ENCODE measurements at places on chromosomes 11 and 22.

GRCh38 chr11:78586452-78587046 is 11.9 kb upstream of the NARS2 start:
- DNase-seq = no peak

DNA sequence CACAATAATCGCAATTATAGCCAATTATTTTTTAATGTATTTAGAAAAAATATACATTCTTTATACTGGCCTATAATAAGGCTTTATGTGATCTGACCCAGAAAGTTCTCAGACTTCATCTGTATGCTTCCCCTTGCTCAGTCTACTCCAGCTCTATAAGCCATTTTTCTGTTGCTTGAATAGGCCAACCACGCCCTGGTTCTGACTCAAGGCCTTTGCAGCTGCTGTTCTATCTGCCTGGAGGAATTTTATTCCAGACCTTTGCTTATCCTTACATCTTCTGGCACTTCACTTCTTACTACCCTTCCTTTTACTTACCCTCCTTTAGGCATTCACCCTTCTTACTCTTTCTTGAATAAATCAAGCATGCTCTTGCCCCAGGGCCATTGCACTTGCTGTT is 54.9 kb upstream of the PDE3B start:
- no peak for DNase-seq

- DNase-seq = no peak
Measured at GRCh38 chr11:89529626-89530380, 38.6 kb upstream of the NOX4 start.

DNA sequence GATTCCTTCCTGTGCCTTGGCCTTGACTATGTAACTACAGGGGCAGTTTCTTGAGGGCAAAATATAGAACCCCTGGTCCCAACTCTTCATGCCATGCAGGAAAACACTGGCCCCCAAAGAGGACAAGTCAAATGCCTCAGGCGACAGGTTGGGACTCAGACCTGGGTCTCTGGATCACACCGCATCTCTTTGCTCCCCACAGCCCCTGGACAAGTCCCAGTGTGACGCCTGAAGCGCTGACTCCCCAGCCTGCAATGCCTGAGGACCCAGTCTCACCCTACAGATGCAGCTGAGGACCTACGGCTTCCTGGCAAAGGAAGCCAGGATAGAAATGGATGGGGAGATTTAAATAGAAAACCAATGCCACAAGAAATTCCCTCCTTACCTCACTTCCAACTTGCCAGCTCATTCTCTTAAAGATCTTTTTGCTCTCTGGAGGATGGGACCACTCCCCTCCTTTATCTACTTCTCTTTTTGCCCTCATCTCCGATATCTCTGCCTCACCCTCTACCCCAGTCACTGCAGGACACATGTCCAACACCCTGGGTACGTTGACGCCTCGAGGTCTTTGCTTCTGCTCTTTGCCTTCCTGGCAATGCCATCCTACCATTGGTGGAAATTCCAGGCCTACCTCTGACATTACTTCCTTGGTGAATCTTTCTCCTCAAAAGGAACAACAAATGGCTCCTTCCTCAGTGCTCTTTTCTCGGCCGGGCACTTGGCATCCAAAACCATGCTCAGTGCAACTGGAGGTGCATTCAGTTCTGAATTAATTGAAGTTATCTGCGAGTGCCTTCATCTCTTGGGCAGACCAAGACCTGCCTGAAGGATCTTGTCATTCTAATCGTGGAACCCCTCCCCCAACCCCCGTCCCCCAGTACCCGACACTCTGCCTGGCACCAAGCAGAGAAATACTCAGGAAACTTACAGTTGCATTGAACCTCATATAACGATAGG is 2.0 kb upstream of the PRDM11 start:
- no peak for DNase-seq

- no peak for DNase-seq
Measured at GRCh38 chr22:49924113-49924833, 5.8 kb downstream of the CRELD2 start.

DNA sequence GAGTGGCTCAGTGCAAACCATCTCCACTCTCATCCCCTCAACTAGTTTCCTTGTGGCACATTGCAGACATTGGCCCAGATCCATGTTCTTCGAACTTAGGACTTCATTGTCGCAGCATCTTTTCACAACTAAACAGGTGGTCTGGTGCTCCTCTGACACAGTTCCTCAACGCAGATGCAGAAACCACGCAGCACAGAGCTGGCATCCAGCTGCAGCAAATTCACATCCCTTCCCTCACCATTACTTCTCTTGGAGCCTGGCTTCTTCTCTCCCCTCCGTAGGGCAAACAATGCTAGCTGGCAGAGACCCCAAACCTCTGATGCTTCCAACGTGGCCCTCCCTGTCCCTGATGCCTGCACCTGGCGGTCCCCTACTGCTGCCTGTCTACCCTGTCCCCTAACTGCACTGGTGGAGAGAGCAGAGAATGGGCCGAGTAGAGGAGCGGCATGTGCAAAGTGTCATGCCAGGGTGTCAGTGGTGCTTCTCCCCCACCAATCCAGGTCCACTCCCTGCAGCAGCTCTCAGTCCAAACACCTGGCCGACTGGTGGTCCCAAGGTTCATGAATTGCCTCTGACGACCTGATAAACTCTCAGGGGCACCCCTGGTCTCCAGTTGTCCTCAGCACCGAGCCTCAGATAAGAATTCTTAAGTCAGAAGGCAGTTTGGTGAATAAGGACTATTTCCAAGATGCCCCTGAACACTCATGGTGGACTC is 18.1 kb downstream of the TMPRSS13 start:
- no peak for DNase-seq

GRCh38 chr11:315516-315994 is 1.7 kb downstream of the IFITM1 start:
- DNase-seq = no peak

- DNase-seq = no peak
Measured at GRCh38 chr22:30859714-30860095, 108.9 kb downstream of the MORC2 start.

GRCh38 chr11:13115380-13115675 is 106.2 kb downstream of the RASSF10 start:
- DNase-seq = no peak

DNA sequence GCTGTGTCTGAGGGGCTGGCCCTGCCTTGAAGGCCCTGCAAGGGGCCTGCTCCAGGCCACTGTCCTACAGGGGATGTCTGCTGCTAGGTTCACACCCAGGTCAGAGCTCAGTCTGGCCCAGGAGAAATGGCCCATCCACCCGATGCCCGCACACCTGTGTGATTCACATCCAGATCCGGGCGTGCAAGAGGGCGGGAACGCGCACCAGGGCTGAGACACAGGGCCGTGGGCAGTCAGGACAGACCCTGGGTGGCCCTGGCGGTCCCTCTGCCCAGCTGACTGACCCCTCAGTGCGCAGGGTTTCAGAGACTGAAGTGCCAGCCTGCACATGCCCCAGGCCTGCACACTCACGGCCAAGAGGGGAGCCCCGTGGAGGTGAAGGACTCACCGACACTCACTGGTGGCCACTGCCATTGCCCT is 7.4 kb downstream of the TOLLIP start:
- DNase-seq = no peak

GRCh38 chr11:120608760-120609211 is 97.2 kb downstream of the GRIK4 start:
- no peak for DNase-seq

GRCh38 chr11:1948389-1948788 is 1.3 kb downstream of the MRPL23 start:
- no peak for DNase-seq

DNA sequence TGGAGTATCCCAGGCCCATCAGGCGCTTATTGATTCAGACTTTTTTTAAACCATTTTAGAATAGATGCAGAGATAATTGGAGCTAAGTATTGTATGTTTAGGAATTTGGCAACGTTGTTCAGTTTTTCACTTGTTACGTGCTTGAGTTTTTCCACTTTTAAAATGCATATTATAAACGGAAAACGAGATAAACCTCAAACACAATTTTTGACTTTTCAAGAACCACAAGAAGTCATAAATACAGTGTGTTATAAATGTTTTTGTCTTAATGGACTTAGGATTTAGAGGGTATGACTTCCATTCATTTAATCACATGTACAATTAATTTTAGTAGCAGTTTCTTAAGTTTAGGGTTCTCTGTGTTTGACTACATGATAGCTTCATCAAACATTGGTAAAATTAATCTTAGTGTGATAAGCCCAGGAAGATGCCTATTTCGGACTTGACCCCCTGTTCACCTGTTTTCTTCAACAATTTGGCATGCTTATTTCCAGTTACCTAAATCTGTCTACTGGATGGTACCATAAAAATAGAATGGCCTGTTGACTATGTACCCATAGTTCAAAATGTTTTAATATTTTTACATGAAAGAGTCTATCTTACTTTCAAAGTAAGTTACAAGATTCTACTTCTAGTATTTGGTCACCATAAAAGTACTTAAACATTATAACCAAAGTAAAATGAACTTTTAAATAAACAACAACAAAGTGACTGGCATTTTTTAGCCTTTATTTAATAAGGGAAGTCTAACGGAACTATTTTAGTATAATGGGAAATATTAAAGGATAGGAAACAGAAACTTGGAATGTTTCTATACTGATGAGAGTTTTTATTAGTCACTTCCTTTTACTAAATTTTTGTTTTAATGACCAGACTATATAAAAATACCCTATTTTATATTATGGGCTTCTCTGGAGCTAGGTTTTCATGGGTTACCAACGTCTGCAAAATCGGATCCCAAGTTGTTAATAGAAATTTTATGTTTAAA is 1.4 kb downstream of the ZC3H12C start:
- no peak for DNase-seq

- no peak for DNase-seq
Measured at GRCh38 chr11:87239001-87239400, 201.3 kb downstream of the TMEM135 start.
